ENCODE measurements at places on chromosomes 1 and 21. TPM values are rescaled to one million over a fixed set of nuclear protein-coding genes. Genes with fewer than 3 reads are reported as not detected.

- peaks cover 9% of the 10 kb centered on the region for H3K27me3 ChIP-seq
- H3K36me3 ChIP-seq = no peaks in the 10 kb centered on the region
- H3K27ac ChIP-seq = no peak overlapping the region
- no peaks in the 10 kb centered on the region for H3K4me1 ChIP-seq
- DNase-seq = no peak
Measured at GRCh38 chr1:41618066-41618825, 133.8 kb upstream of the EDN2 start.

Gene OR2T11
- not detected for total RNA-seq

GRCh38 chr1:226162898-226163297, 23.6 kb downstream of the ACBD3 start:
- no peak overlapping the region for H3K27ac ChIP-seq
- peaks cover 74% of the 10 kb centered on the region for H3K36me3 ChIP-seq
- DNase-seq = no peak
- H3K4me1 ChIP-seq = no peaks in the 10 kb centered on the region
- no peaks in the 10 kb centered on the region for H3K27me3 ChIP-seq
- H3K4me3 ChIP-seq = no peak overlapping the region

DNA sequence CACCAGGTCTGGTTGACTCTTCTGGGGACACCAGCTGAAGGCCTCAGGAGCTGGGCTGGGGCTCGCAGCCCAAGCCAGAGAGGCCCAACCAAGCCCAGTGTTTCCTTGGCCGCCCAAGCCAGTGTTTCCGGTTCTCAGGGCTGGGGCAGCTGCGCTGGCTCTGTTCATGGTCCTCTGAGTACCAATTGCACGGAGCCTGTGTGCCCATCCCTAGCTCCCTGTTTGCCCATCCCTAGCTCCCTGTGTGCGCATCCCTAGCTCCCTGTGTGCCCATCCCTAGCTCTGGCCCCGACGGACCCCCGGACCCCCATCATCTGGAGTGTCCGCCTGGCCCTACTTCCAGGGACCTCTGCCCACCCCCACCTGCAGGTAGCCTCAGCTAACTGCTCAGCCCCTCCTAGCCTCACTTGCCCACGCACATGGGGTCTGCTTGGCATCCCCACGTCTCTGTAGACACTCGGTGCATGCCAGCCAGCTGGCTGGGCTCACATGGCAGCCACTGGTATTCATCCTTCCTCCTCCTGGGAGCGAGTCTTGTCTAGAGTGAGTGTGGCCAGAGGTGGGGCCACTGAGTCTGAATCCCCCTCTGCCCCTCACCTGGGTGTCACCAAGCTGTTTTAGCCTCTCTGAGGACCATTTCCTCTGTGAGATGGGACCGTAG, 64.0 kb downstream of the WNT9A start:
- peaks cover 6% of the 10 kb centered on the region for H3K27me3 ChIP-seq
- H3K36me3 ChIP-seq = no peaks in the 10 kb centered on the region
- no peak overlapping the region for H3K4me3 ChIP-seq
- DNase-seq = no peak

GRCh38 chr1:59897165-59897564, 29.4 kb downstream of the CYP2J2 start:
- H3K27me3 ChIP-seq = no peaks in the 10 kb centered on the region
- DNase-seq = no peak
- no peak overlapping the region for H3K4me3 ChIP-seq
- H3K36me3 ChIP-seq = no peaks in the 10 kb centered on the region

- peaks cover 16% of the 10 kb centered on the region for H3K4me1 ChIP-seq
- no peaks in the 10 kb centered on the region for H3K27me3 ChIP-seq
- no peak overlapping the region for H3K4me3 ChIP-seq
- H3K36me3 ChIP-seq = no peaks in the 10 kb centered on the region
Measured at GRCh38 chr21:26169611-26170470, 729 bp downstream of the APP start.

All from K562 (cell line).